Right ventricle myocardium inferior (tissue), 1 donor: ENCODE measurements at places on chromosomes 2 and 18. TPM values are rescaled to one million over a fixed set of nuclear protein-coding genes. Genes with fewer than 3 reads are reported as not detected.

- DNase-seq = no peak
Measured at GRCh38 chr2:168545439-168546082, 89.5 kb downstream of the CERS6 start.

DNA sequence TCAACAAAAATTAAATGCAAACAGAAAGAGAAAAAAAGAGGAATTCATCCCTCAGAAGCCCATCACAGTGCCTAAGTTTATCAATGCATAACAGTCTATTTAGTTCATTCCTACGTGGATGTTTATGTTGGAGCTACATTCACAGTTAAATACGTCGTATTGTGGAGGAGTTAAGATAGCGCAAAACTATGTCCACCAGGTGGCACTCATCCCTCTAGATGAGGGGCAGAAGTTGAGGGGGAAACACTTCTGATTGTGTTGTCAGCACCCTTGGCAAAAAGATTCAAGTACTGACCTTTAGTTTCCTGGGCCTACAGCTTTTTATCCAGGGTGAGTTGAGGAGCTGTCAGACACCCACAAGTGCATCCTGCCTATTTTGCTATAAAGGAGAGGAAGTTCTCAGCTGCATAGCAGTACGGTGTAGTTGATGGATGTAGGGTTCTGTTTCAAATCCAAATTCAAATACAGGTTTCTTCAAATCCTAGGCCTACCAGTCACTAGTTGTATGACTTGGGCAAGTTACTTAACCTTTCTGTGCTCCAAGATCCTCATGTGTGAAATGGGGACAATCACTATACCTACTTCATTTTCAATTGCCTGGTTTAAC, 26.8 kb upstream of the MYO1B start:
- no peak for DNase-seq

DNA sequence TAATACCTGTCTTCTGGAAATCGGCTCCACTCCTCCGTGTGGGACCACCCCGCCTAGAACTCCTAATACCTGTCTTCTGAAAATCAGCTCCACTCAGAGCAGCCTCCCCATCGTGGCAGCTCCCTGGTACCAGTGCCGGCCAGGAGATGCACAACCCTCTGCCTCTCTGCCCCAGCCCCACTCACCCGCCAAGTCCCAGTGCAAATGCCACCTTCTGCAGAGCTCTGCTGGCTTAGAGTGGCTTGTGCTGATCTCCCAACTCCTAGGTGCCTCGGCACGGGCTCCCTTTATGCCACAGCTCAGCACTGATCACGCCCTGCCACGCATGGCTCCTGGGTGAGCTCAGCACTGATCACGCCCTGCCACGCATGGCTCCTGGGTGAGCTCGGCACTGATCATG, 258.5 kb downstream of the HDAC4 start:
- DNase-seq = no peak

- no peak for DNase-seq
Measured at GRCh38 chr2:156057647-156058046, 274.9 kb downstream of the NR4A2 start.

DNA sequence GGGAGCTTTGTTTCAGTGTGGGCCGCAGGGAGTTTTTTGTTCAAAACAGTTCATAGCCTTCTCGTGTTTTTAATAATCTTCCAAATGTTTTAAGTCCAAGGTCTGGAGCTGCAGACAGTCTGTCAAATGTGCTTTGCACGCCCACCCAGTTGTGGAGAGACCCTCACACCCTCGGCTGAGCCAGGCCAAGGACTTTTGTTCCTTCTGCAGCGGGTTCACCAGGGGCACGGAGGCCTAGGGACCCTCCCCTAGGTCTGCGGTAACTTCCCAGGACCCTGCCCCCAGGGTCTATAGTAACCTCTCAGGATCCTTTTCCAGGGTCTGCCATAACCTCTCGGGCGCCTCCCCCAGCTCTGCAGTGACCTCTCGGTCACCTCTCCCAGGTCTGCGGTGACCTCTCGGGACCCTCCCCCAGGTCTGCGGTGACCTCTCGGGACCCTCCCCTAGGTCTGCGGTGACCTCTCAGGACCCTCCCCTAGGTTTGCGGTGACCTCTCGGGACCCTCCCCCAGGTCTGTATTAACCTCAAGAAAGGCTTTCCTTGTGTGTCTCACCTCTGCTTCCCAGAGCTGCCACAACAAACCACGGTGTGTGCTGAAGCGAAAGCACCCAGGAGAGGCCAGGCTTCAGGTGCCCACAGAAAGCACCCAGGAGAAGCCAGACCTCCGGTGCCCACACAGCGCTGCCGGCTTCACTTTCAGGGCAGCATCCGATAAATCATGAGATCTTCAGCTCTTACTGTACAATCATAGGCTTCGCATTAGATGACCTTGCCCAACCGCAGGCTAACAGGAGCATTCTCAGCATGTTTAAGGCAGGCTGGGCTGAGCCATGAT, 301.9 kb upstream of the SALL3 start:
- no peak for DNase-seq

DNA sequence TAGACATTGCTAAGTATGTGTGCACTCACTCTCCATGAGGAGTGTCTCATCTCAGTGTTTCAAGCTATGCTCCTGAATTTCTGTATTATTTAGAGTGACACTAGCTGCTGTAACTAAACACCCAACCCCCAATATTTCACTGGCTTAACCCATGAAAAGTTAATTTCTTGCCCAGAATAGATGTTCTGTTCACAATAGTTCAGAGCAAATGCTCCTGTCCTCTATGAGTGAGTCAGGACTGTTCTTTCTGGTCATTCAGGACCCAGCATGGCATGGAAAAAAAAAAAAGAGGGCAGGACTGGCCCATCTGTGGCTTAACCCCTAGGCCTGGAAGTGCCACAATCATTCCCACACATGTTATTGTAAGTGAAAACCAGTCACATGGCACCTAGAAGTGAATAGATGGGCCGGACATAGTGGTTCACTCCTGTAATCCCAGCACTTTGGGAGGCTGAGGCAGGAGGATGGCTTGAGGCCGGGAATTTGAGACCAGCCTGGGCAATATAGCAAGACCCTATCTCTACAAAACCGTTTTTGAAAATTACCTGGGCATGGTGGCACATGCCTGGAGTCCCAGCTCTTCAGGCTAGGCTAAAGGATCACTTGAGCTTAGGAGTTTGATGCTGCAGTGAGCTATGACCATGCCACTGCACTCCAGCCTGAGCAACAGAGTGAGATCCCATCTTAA, 663.6 kb downstream of the IRS1 start:
- DNase-seq = no peak

- no peak for DNase-seq
Measured at GRCh38 chr18:22951823-22952222, 18.7 kb downstream of the RBBP8 start.

- no peak for DNase-seq
Measured at GRCh38 chr18:65906621-65907034, 155.8 kb downstream of the CDH7 start.

GRCh38 chr2:212448698-212449097, 89.9 kb downstream of the ERBB4 start:
- no peak for DNase-seq

- DNase-seq = no peak
Measured at GRCh38 chr2:101967826-101968513, 23.8 kb upstream of the IL1R2 start.

CREB1 gene
- total RNA-seq = 57.0 TPM

COLEC11 gene
- total RNA-seq = 1.9 TPM

POTEI gene
- total RNA-seq = not detected
